ENCODE measurements at places on chromosomes 7 and 10.

DNA sequence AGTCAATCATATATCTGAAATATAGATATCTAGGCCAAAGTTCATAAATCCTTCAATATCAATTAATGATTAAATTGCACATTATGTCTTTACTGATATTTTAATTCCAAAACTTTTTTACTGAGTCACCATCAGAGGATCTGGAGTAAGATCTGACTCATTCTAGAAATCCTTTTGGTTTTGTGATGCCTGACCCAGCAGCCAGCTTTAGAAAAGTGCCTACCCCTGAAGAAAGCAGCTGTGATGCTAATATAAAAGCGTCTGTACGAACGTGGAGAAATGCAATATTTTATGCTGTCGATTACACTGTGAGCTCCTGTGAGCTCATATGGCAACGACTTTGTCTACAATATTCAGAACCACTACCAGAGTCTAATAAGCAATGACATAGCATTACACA, 142.5 kb upstream of the LRRTM3 start:
- no peak for DNase-seq

DNA sequence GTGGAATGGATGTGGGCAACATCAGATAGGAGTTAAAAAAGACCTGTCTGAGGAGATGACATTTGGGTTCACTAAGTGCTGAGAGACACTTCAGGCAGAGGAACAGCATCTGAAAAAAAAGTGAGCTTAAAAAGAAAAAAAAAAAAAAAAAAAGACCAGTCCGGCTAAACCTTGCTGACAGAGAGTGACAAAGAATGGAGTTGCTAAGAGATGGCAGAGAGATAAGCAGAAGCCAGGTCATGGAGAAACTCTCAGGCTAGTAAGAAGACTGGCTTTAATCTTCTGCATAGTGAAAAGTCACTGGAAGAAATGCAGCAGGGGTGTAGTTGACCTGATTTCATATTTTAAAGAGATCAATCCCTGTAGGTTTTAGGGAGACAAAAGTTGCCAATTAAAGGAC, 711.1 kb upstream of the SEMA3D start:
- DNase-seq, result no peak

DNA sequence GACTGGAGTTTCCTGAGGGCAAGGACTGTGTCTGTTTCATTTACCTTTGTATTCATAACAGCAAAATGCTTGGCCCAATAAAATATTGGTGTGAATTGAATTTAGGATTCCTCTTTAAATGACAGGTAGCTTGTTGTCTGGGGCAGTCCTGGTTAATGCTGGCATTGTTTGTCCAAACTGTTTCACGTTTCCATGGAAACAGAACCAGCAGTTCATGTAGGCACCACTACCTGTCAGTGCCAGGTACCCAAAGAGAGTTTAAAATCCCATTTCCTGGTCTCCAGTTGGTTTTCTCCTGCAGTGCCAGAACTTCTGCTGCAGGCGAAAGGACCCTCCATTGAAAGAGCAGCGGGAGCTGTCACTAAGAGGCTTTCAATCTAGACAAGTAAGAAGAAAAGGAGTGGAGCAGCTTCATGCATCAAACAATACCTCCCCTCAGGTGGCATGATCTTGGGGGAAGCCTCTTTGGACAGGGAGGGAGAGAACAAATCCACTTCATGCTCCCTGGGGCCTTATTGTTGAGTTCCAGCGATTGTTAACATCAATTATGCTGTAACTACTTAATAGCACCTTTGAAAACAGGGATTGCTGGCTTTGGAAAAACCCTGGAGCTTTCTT, 109.6 kb downstream of the KIF20B start:
- DNase-seq, result no peak

DNA sequence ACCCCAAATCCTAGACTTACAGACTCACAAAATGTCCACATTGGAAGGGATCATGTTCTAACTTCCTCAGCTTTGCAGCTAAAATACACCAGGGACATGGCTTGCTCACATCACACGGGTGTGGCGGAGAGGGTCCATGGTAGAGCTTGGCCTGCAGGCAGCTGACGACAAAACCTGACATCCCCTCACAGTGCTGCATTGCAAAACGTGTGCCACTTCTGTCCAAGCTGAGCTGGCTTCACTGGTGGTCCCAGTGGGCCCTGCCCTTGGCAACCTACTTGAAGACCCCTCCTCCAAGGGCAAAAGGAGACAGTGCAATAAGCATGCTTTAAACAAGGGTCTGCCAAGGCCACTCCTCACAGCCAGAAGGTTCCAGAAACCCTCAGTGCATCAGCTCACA, 21.9 kb downstream of the ANXA11 start:
- DNase-seq, result no peak

DNA sequence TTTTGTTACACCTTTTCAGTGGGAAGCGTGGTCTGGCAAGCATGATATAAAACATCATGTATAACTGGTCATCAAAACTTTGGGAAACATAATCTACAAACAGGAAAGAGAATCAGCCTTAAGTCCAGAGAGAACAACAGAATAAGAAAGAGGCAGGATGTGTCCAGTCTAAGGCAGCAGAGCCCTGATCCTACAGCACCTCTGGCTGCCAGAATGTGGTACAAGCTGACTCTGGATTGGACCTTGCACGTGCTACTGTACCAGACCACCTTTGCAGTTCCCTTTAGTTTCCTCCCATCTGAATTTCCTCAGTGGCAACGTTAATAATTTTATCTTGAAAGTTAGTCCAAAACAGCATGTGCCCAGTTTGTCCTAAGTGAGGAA, 824.6 kb upstream of the IGFBP3 start:
- DNase-seq, result no peak

DNA sequence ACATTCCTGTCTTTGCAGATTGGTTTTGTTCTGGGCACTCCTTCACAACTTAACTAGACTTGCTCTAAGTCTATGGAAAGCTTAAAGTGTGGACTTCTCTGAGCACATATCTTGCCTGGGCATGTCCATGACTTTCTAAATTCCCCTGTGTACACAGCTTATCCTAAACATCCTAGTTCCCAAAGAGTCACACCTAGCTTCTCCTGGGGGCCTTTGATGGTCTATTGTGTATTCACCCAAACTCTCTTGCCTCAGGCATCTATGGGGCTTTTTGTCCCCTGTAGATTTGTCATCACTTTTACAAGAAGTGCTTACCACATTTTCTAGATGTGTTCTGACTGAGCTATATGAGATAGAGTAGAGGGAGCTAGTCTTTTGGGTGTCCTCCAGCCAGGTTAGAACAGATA, 12.2 kb upstream of the ZNF488 start:
- DNase-seq, result no peak

GRCh38 chr10:121899727-121900126, 28.1 kb downstream of the ATE1 start:
- DNase-seq, result no peak

GRCh38 chr10:20004087-20004523, 187.9 kb downstream of the PLXDC2 start:
- DNase-seq, result no peak

GRCh38 chr10:6503171-6503570, 76.9 kb downstream of the PRKCQ start:
- no peak for DNase-seq

GRCh38 chr10:132943791-132944404, 1.5 kb upstream of the CFAP46 start:
- no peak for DNase-seq

GRCh38 chr7:47614450-47614849, 32.5 kb upstream of the TNS3 start:
- no peak for DNase-seq

- no peak for DNase-seq
These were observed 156.7 kb upstream of the KLF6 start for GRCh38 chr10:3941676-3942075.

DNA sequence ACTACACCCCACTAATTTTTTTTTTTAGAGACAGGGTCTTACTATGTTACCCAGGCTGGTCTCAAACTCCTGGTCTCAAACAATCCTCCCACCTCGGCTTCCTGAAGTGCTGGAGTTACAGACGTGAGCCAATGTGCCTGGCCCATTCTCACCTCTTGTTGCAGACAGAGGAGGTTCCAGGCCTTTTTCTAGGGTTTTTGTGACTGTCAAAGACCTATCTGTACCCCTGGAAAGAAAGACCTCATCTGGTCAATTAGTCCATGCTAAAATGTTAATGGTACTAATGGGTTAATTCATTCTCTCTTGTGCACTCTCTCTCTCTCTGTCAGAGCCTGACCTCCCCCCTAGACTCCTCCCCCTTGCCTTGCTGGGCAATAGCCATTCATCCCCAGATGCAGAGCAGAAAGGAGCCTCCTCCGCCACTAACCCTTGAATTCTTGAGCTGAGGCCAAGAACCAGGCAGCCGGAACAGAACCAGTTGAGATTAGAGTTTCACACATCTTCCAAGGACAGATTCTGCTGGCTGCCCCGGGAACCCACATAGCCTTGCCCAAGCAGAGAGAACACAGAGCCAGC, 209.7 kb downstream of the SKIDA1 start:
- no peak for DNase-seq

DNA sequence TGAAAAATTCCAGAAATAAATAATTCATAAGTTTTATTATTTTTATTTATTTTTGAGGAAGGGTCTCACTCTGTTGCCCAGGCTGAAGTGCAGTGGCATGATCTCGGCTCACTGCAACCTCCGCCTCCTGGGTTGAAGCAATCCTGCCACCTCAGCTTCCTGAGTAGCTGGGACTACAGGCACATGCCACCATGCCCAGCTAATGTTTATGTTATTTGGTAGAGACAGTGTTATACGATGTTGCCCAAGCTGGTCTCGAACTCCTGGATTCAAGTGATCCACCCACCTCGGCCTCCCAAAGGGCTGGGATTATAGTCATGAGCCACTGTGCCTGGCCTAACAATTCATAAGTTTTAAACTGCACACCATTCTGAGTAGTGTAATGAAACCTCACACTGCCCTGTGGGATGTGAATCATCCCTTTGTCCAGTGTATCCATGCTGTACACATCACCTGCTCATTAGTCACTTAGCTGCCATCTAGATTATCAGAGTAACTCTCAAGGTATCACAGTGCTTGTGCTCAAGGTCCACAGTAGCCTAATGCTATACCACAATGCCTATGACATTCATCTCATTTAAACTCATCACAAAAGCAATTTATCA, 17.9 kb downstream of the RTKN2 start:
- no peak for DNase-seq

- no peak for DNase-seq
These were observed 373.3 kb downstream of the IPMK start for GRCh38 chr10:57894361-57894760.

GRCh38 chr7:127885843-127886242, 145.4 kb downstream of the LRRC4 start:
- DNase-seq, result no peak

DNA sequence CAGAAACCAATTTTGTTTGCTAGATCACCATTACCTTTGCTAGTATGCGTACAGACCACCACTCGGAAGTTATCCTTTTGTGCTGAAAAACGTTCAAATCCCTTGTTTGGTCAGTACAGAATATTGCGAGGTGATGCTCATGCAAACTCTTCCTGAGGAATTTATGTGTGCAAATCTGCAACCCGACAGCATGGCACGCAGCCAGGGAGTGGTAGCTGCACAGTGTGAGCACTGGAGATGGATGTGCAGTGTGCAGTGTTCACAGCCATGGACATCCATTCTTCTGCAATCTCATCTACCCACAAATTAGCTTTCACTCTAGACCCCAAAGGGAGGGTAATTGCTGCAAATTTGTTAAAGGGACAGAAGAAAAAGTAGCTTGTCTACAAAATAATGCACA, 72.2 kb downstream of the CACUL1 start:
- no peak for DNase-seq

DNA sequence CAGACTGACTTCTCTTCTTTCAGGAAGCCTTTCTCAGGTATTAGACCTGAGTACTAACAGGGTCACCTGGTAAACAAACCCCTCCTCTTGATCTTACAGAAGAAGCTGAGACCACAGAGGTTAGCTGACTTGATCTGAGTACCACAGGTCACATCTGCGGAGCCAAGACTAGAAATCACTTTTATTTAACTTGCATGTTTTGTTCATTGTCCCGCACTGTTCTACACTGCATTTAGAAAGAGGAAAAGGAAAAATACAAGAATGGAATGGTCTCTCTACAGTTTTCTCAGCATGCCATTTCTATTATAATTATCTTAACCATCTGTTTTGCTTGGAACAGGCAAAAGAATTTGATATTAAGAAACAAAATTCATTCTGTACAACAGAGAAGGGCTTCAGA, 245.6 kb upstream of the ETV1 start:
- no peak for DNase-seq

DNA sequence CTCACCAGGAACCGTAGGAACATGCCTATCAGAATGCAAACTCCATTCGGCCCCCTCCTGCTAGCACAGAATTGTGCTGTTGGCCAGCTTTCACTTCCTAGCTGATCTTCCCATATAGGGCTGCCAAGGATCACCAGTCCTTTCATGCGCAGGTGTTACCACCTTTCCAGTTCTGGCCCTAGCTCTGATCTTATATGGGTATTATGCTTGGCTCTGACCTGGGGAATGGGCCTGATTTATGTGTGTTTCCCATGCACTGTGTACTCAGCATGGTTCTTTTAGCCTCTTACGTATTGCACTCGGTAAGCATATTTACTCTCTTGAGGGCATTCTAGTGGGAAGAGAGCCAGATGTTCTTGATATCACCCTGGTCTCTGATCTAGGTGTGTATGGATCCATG, 11.1 kb downstream of the SLC35G1 start:
- no peak for DNase-seq

- DNase-seq, result no peak
These were observed 6.9 kb downstream of the PPIF start for GRCh38 chr10:79354141-79354540.

- no peak for DNase-seq
These were observed 15.4 kb downstream of the MGAM start for GRCh38 chr7:142010952-142011548.

- DNase-seq, result no peak
These were observed 168.4 kb downstream of the SORCS3 start for GRCh38 chr10:104809288-104810090.

- DNase-seq, result no peak
These were observed 61.1 kb downstream of the SORCS1 start for GRCh38 chr10:107103174-107104025.

DNA sequence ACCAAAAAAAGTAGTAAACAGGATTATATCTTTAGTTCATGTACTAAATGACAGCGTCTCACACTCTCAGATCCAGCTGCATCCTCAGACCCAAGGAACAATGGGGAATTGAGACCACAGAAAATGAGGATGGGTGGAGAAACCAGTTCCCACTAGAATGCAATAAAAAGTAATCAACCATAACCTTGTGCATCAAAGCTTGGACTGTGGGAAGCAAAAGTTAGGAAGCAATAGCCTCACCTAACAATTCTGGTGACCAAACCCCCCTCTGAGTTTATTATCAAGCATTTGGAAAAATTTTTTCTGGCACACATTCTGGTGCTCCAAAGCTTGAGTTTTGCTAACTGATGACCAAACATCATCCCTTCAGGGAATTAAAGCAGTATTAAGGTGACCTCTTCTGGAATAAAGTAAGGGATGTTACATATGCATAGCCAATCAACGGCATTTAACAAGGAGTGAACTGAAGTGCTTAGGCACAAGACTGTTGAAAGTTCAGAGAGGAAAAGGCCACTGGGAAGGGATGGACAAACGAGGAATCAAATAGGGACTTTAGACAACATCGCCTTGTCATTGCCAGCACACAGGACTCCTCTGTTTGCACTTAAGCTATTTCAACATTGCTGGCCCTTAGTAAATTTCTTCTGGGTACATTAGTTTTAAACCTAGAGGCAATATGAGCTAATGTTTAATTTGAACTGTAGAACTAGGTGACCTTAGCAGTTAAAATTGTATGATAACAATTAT, 1.2 kb upstream of the MAT1A start:
- DNase-seq, result no peak

GRCh38 chr7:131533151-131533559, 23.3 kb downstream of the PODXL start:
- no peak for DNase-seq

Data from NCI-H187 (cell line).